ENCODE measurements at places on chromosomes 12 and 14. TPM values are rescaled to one million over a fixed set of nuclear protein-coding genes. Genes with fewer than 3 reads are reported as not detected.
A peak's percentile ranks its signal among the peaks of the same experiment; 100 is the strongest.

DNA sequence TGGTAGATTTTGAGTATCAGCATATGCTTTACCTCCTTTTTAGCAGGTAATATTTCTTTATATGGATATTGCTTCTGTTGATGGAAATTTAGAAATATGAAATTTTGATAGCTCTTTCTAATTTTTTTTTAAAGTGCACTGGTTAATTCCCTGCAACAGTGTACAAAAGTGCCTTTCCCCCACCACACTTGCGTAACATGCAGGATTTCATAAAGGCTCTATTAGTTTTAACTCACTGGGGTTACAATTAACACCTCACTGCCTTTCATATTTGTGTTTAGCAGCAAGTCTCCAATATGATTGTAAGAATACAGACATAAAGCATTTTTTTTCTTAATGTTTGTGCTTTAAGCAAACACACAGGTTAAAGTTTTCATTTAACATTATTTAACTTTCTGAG, 25.6 kb downstream of the MNAT1 start:
- DNase-seq = no peak

The ATP2B1 gene
- total RNA-seq = 12.6 TPM

DNA sequence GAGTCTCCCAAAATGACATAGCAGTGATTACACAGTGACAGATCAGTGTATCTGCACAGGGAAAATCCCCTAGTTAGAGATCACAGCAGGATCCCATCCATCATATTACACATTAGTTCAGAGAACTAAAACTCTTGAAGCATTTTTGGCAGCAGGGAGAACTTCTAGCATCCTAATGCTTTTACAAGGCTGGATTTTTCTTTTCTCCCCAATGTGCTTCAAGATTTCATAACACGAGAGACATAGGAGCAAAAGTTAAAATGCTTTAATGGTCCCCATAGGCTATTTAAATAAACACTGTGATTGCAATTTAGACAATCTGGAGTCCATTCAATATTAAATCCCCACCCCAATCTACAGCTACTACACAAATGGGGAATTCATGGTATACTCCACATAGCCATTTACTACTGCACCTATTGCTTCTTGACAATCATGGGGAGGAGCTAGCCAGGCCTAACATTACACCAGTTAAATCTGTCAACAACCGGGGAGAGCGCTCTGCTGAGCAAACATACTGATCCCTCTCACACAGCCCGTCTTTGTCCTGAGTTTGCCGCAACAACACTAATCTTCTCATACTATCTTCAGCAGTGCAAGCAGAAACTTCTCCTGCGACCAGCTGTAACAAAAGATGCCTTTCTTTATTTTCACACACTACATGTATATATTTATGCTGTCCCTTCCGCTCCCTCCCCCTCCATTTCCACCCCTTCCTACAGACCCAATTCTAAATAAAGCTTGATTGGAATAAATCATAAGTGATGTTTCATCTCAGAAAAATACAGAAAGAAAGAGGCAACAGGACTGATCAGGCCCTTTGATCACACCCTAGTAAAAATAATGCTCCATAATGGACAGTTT, 120.3 kb upstream of the SOX5 start:
- no peak for DNase-seq

The GARIN6 gene
- not detected for total RNA-seq

The TAS2R7 gene
- total RNA-seq = not detected

The CMTM5 gene
- total RNA-seq = 0.92 TPM

GRCh38 chr14:24339284-24340151, at the start of gene RIPK3:
RIPK3 (minus strand) TSS chr14:24339991; CDS start chr14:24339826, 165 bp downstream.
- peak; percentile 86 for DNase-seq
